PC-9 (cell line): ENCODE measurements at places on chromosomes 12 and 14. TPM values are rescaled to one million over a fixed set of nuclear protein-coding genes. Genes with fewer than 3 reads are reported as not detected.

- DNase-seq, result no peak
Measured at GRCh38 chr14:75259510-75259855, 19.1 kb upstream of the FOS start.

DNA sequence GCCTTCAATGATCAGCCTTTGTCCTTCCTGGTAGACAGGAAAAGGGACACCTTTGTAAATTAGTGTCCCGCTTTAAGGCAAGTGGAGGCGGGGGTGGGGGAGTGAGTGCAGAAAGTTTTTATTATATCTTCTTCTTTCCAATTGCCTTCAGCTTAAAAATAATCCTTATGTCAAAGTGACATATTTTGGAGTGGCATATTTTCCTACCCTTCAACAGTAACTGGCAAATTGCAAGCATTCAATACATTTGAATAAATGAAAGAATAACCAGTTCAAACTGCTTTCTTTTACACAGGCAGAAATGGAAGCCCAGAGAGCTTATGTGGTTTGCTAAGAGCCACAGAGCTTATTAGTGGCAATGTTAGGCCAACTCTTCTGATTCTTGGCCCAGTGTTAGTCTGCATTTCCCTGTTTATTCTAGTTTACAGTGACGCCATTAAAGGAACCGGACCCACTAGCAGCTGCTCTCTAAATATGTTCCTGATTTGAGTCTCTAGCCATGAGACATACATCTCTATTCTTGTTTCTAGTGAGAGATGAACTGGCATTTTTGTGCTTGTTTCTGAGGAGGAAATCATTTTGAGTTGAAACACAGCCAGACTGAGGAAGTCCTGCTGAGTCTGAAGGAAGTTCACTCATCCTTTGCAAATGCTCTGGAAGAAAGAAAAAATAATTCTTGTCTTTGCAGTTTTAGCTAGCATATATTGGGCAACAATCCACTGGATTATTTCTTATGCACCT is 468.7 kb downstream of the NOVA1 start:
- DNase-seq, result no peak

- no peak for DNase-seq
Measured at GRCh38 chr14:53144244-53144643, 8.9 kb downstream of the DDHD1 start.

DNA sequence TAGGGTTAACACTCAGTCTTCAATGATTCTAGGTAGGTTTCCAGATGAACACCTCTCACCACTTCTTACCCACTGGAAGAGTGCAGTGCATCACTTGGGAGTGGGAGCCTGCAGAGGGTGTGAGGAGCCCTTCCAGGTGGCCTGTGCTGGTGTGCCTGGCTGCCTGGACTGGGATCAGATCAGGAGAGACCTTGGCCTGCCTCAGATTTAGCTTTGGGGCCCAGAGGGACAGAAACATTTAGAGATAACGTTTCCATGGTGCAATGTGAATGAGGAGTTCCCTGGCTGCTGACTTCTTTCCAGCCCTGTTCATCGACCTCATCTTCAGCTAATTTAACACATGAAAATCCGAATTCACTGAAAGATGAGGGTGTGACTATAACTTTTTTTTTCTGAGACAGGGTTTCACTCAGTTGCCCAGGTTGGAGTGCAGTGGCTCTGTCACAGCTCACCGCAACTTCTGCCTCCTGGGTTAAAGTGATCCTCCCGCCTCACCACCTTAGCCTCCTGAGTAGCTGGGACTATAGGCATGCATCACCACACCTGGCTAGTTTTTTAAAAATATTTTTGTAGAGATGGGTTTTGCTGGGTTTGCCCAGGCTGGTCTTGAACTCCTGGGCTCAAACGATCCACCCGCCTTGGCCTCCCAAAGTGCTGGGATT is 53.6 kb downstream of the SUSD6 start:
- no peak for DNase-seq

- DNase-seq, result no peak
Measured at GRCh38 chr12:32870716-32871115, 25.9 kb downstream of the PKP2 start.

GRCh38 chr14:104694475-104694950 is 5.1 kb downstream of the INF2 start:
- DNase-seq, result no peak

RAB15 gene
- 52.9 and 74.9 TPM in 2 replicates for total RNA-seq

DNA sequence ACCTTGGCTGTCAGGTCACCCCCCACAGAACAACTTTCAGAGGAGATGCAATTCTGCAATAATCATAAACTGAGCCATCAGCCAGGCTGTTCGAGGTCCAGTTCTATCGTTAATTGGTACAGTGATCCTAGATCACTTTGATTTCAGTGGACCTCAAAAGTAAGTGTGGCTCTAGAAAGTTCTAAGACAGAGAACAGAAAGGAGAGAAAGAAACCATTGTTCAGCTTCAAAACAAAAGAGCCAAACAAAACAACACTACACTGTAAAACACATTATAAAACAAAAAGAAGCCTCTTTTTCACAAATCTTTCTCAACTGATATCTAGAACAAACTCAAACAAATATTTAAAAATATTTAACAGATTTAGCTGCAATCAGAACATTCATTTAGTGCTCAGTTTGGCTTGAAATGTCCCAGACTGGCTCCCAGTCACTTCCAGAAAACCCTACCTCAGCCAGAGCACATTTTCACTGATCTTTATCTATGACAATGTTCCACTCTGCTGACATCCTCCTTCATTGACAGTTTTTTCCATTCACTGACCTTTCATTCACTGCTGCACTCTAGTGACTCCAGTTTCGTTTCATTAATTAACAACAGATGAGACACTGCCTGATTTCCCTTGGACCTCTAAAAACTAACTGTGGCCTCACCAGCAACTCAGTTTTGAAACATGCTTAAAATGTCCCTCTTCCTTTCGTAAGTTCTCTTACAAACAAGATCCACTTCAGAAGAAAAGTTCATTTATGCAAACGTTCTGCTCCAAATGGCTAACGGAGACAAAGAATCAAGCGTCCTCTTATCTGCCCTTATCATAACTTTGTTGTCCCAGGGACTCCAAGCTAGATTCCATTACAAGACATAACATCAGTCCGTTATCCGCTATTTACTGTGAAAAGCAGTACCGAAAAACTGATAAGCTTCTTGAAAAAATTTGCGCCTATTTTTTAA is 56.8 kb downstream of the DUSP16 start:
- no peak for DNase-seq

- DNase-seq, result no peak
Measured at GRCh38 chr12:100468126-100468525, 5.5 kb upstream of the NR1H4 start.

KRT2 gene
- not detected in 2 replicates for total RNA-seq

- no peak for DNase-seq
Measured at GRCh38 chr14:25026476-25027137, 23.3 kb downstream of the STXBP6 start.

DNA sequence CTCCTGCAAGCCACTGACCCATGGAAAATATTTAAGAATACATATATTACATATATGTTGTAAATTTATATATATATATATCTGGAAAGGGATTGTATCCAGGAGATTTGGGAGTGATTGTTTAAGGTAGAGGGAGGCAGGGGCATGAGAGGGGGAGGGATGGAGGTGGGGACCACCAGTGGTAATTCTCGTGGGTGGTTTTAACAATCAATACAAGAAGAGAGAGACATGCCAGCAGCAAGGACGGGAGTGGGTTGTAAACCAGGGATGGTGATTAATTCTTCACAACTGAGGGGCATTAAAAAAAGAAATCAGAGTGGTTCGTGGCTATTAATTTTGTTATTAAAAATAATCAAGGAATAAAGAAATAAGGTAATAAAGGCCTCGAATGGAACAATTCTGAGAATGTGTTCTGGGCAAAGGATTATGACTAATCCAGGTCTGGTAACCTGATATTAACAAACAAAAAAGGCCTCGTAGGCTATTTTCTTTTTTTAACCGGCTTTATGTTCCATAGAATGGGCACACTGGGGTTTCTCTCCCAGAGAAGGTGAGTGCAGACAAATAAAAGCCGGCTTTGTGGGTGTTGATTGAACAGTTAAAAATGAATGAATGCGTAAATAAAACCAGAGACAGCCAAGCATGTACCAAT is 8.3 kb upstream of the RTL1 start:
- DNase-seq, result no peak

- no peak for DNase-seq
Measured at GRCh38 chr12:65756267-65756666, 68.0 kb upstream of the HMGA2 start.

DNA sequence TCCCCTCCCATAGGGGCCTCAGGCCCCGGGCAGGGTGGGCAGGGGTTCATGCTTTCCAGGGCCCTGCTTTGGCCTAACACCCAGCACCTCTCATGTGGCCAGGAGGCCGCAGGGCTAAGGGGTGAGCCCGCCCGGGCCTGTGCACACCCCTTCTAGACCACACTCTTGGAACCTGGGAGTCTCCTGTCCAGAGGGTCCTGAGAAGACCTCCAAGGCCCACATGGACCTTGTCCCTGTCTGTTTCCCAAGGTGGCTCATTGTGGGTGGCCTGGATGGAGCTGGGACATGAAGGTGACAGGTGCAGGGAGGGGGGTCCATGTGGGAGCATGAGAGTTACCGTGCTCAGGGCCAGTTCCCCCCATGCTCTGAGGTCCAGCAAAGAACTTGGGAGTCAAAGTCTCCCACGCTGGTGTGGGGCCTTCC is 11.6 kb downstream of the DLK1 start:
- DNase-seq, result no peak

DNA sequence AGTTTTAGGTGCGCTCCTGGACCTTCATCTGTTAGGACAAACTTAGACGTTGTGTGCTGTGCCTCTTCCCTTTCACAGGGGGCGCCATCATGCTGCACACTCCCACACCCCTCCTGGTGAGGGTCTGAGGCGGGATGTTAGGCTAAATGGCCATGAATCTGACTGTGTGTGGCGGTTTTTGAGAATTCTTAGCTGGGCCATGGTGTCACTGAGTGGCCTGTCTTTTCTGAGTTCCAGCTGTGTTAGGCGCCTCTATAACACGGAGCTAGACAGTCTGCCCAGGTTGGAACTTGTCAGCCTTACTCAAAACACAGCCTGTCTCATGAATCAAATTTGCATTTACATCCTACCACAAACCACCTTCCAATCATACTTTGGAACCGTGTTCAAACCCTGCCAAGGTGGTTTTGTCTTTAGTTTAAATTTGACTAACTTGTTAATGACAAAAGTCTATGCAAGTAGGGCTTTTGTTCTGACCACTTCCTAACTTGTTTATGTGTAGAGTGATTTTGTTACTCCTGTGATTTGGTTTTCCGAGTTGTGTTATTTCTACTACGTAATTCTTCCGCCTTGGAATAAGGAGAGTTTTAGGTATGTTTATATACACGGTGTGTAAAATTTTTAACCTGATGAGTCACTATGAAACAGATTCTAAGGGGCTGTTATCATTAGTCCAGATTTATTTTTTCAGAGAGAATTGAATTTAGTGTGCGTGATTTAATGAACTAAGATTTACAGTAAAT is 19.6 kb downstream of the ACVR1B start:
- no peak for DNase-seq

- no peak for DNase-seq
Measured at GRCh38 chr12:12219664-12220063, 47.2 kb downstream of the LRP6 start.

DNA sequence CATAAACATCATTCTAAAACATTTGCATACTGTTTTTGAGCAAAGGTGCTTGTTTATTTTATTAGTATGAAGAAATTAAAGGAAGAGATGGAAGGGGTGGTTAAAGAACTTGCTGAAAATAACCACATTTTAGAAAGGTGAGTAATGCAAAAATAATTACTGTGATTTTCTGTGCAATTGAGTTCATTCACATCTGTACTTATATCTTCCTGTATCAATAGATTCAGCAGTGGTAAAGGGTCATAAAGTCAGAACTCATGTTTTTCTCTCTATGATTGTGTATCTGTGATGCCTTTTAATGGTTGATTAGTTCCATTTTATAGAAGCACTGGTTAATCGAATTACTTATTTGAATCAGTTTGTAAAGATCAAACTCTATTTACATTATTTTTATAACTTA is 46.0 kb downstream of the TBK1 start:
- no peak for DNase-seq

DNA sequence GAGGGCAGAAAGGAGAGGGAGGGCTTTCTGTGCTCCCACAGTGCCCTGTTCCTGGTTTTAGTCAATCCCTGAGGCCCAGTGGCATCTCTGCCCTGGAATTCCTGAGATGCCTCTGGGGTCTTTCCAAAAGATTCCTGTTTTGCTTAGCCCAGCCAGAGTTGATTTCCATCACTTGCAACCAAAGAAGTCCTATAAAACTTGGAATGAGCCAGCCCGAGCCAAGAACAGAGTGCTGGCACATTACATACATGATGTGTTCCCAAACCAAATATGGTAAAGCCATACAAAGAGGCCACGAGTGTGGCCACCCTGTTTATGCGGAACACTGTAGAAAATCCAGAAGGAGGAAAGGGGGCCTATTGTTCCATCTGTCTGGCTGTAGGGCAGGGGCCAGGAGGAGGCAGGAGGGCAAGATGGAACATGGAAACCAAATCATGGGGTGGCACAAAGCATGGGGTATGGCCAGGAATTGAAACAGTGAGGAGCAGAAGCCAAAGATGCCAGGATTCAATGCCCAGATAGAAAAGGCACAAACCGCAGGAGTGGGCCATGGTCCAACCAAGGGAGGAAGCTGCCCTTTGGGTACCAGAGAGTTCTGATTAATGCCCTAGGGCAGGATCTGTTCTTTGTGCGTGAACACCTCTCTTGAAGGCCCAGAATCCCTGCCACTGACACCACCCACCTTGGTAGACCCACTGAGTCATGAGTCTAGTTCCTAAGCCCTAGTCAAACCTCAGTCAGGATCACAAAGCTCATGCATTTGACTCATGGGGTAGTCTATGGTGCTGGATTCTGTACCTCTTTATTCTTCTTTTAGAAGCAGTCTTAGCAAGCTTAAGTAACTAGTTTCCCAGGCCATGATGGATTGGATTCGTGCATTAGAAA is 75.2 kb downstream of the LRRC74A start:
- no peak for DNase-seq

TCL1B gene
- total RNA-seq, result not detected in 2 replicates

MTHFD1 gene
- 130 and 161 TPM in 2 replicates for total RNA-seq

GRCh38 chr14:102389246-102389645 is 26.5 kb downstream of the TECPR2 start:
- no peak for DNase-seq

ATG14 gene
- 13.6 and 14.6 TPM in 2 replicates for total RNA-seq

- no peak for DNase-seq
Measured at GRCh38 chr12:120999191-121000120, 16.8 kb downstream of the C12orf43 start.
